ENCODE measurements at places on chromosomes 12 and 14.

- no peak for DNase-seq
Observed at GRCh38 chr12:52628841-52629240, 10.5 kb upstream of the KRT73 start.

DNA sequence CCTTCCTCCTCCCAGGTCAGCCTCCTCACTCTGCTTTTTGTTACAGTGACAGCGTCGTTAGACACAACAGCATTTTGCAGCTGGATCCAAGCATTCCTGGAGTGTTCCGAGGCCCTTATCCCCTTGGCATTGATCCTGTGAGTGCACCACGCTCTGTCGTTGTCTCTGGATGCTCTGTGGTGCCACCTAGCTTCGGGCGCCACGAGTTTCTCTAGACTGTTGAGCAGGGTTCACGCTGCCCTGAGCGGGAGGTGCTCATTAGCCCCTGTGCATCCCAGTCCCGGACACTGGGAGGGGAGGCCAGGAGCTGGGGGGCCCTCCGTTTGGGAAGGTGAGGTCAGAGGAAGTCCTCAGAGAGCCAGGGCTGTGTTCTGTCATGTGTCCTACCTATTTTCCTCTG, 17.3 kb upstream of the DNAH10 start:
- DNase-seq = no peak

GRCh38 chr12:91316161-91316906, 133.7 kb upstream of the DCN start:
- DNase-seq = no peak

DNA sequence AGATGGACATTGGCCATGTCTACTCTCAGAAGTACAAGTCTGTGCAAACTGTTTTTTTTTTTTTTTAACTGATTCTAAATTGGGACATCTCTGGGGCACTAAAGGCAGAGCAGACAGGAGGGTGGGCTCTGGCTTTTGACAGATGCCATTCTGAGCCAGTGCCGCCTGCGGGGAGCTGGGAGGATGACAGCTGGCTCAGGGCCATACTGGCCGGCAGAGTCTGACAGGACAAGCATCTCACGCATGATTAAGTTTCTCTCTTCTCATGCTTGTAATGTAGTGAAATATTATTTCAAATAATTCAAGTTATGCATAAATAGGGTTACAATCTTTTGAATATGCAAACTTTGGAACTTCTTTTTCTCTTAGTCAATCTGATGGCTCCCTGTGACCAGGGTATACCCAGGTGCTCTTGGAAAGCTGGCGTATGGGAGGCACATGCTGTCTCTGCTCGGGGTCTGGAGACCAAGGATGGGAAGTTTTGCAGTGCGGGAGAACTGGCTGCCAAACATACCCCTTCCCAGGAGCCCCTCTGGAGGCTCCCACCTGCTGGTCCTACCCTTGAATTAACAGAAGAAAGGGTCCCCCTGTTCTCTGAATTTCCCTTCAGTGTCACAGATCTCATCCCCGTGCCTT, 7.6 kb downstream of the CDCA4 start:
- peak; percentile 41 for DNase-seq

- DNase-seq = no peak
Observed at GRCh38 chr12:41103614-41104013, 84.5 kb upstream of the PDZRN4 start.

- DNase-seq = peak; percentile 77
Observed at GRCh38 chr12:25958428-25959070, at the start of gene RASSF8. Gene RASSF8, plus strand, starts transcription at chr12:25958682. Its CDS starts 96,662 bp downstream, at chr12:26055344.

GRCh38 chr14:72651081-72651480, 242.8 kb downstream of the DPF3 start:
- no peak for DNase-seq

GRCh38 chr12:2651068-2651965, 143.5 kb upstream of the FKBP4 start:
- DNase-seq = no peak

DNA sequence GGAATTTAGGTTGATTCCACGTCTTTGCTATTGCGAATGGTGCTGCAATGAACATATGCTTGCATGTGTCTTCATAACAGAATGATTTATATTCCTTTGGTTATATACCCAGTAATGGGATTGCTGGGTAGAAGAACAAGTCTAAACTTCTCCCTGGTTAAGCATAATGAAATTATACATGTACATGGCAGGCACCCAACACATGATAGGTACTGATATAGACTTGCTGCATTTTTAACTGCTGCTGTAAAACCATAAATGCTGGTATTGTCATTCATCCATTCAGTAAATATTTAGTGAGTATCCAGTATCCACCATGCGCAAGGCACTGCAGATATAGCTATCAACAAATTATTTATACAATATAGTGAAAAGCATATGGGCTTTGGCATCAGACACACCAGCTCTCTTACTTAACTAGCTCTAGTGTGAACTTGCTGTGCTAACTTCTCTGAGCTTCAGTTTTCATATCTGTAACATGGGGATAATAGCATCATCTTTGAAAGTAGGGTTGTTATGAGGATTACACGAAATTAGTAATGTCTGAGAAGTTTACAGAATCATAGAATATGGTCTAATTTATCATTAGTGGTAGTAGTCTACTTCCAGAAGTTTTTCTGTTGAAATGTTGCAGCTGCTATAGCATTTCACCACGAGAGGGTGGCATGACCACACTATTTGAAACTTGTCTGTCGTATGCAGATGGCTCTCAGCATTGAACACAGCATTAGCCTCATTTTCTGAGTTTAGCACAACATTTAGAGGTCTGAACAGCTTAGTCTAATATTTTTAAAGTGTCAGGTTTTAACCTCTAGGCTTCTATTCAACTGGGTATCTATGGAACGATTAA, 32.0 kb upstream of the SEL1L start:
- no peak for DNase-seq

- no peak for DNase-seq
Observed at GRCh38 chr12:130043685-130044406, 118.4 kb upstream of the FZD10 start.

DNA sequence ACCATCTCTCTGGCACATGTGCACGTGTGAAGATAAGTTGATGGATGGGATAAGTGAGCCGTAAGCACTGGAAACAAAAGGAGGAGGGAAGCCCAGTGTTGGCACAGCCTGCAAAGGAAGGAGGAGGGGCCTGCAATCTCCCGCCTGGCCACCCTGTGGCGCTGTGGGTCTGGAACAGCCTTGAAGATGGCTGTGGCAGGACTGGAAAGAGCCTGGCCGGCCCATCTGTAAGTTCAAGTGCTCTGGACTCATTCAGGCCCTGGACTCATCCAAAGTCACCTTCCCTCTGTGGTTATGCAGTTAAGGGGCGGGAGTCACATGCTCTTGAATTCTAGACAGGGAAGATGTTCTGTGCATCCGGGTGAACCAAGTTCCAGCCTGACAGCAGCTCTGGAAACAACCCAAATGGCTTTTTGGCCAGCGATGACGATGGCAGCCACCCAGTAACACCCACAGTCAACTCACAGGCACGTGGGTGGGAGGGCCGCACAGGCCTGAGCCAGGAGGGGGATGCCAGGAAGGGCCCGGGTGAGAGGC, 50.4 kb downstream of the CHGA start:
- peak; percentile 82 for DNase-seq

- DNase-seq = no peak
Observed at GRCh38 chr14:23443881-23444280, 8.4 kb upstream of the MYH7 start.

DNA sequence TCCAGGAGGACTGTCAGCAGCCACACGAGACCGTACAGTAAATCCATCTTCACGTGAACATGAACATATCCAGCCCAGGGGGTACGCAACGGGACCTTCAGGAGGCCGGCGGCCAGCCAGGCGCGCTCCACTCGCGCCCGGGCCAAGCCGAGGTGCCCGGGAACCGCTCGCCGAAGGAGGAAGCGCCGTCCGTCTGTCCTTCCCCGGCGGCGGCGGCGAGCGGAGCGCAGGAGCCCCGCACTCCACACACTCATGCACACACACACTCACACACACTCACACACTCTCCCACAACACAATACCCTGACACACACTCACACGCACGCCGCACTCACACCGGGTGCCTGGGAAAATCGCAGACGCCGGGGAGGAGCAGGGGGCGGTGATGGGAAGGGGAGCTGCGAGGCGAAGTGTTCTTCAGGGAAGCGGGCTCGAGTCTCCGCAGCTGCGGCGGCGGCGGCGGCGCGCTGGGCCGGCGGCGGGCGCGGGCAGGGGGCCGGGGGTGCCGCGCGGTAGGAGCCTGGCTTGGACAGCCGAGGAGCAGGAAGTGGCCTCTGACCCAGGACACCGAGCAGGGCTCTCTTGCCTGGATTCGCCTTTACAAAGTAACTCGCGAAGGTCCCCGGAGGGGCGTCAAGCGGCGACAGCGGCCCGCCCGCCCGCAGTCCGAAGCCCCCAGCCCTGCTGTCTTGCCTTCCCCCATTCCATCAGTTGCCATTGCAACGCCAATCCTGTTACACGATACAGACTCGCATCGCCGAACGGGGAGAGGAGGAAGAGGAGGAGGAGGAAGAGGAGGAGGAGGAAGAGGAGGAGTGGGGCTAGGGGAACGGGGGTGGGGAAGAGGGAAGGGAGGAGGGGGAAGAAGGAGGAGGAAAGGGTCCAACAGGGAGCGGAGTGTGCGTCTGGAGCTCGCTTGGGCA, 601 bp downstream of the MDGA2 start:
- no peak for DNase-seq

GRCh38 chr12:25332143-25332542, 81.4 kb upstream of the KRAS start:
- no peak for DNase-seq

DNA sequence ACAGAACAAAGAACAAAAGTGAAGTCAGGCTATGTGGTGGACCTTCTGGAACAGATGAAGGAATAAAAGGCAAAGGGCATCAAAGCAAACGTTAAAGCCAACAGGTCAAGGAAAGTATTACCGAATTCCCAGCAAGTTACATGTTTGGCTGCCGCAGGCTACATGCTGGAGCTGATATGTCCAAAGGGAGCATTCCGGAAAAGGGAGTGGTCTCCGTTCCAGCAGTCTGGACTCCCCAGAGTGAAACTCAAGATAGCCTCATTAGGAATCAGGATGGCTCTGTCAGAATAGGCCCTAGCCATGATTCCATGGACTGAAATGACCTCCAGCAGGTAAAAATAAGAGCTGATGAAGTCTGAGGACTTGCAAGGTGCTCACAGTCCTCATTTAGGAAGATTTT, 379.8 kb upstream of the PRICKLE1 start:
- DNase-seq = peak; percentile 32

- DNase-seq = no peak
Observed at GRCh38 chr12:107873223-107873622, 98.7 kb downstream of the ASCL4 start.

GRCh38 chr14:101181446-101182313, 278.2 kb upstream of the RTL1 start:
- no peak for DNase-seq

DNA sequence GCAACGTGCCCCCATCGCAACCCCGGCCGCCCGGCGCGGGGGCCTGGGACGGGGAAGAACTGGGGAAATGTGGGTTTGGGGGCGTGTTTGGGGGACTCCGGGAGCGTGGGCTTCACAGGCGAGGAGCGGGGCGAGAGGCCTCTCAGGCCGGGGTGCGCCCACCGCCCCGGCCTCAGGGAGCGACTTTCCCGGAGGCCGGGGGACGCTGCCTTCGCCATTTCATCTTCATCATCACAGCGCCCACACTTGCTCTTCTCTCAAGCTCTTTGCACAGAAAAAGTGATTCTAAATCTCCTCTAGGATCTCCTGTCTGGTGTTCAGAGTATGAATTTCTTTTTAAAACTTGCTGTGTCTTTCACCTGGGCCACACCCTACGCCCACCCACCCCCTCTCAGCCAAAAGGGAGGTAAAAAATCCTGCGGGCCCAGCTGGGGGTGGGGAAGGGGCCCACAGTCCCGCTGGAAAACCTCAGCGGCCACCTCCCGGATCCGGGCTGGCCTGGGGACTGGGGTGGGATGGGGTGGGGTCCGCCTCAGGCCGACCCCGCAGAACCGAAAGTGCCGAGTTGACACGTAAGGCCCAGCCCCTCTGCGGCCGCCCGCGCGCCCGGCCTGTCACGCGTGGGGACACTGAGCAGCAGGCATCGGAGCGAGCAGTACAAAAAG, 7.4 kb downstream of the CDKN1B start:
- DNase-seq = no peak

DNA sequence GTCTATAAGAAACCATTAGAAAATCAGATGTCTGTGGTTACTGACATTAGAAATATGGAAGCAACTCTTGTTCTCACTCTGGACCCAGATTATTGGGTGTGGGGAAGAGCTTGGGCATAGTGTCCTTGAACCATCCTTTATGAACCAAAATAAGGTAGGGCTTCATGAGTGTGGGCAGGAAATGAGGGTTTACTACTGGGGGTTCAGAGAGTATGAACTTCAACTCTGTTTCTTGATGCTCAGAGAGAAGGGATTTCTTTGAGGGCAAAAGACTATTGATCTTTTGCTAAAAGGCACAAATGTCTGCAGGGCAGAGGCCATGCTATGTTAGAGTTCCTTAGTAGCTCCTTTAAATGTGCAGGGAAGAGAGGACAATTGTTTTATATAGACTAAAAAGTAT, 183.3 kb upstream of the ATP2B1 start:
- no peak for DNase-seq

DNA sequence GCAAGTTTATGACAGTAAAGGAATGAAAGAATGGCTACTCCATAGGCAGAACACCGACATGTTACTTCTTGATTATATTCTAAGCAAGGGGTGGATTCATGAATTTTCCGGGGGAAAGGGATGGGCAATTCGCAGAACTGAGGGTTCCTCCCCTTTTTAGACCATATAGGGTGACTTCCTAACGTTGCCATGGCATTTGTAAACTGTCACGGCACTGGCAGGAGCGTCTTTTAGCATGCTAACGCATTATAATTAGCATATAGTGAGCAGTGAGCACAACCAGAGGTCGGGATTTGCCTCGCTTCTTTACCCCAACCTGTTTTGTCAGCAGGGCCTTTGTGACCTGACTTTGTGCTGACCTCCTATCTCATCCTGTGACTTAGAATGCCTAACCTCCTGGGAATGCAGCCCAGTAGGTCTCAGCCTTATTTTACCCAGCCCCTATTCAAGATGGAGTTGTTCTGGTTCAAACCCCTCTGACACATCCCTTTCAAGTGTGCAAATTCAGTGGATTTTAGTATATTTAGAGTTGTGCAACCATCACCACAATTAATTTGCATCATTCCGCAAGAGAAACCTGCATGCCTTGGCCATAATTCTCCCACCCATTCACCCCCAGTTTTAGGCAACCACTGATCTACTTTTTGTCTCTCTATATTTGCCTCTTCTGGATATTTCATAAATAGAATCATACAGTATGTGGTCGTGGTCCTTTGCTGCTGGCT, 27.4 kb downstream of the PALS1 start:
- no peak for DNase-seq

DNA sequence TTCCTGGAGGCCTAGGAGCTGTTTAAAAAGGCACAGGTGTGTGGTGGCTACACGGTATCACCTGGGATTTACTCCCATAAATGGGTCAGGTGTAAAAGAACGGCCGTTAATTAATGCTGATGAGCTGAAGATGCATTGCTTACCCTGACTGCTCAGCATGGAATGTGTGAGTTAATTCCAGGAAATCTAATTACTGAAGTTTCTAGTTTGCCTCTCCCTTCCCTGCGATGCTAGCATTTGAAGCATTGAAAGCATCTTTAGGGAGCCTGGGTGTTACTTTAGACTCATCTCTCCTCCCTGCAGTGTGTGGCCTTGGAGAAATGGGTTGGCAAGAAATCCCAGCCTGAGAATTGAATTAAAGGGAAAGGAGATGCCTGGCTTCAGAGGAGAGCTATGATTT, 415.9 kb downstream of the FUT8 start:
- no peak for DNase-seq

All from left ventricle myocardium inferior (tissue), 1 donor.